A549 treated with GW870086 at 1 μM for 4 hours (cell line): ENCODE measurements at places on chromosomes 1 and 21. TPM values are rescaled to one million over a fixed set of nuclear protein-coding genes. Genes with fewer than 3 reads are reported as not detected.

Gene MX1
- total RNA-seq, result 1.4 to 2.4 TPM (median 1.7 TPM) in 5 replicates

Gene ROR1
- total RNA-seq, result 8.3 to 12.3 TPM (median 10.7 TPM) in 5 replicates

Gene RGS7
- total RNA-seq, result 0.09 TPM in 1 of 5 replicates, not detected in the others

Gene PEAR1
- 5.7 to 7.5 TPM (median 6.1 TPM) in 5 replicates for total RNA-seq

Gene APP
- 250 to 297 TPM (median 288 TPM) in 5 replicates for total RNA-seq

Gene RABIF
- 14.1 to 15.0 TPM (median 14.7 TPM) in 5 replicates for total RNA-seq

Gene SLAMF6
- not detected in 5 replicates for total RNA-seq

Gene VAV3
- total RNA-seq, result 0.52 to 1.3 TPM (median 0.70 TPM) in 5 replicates

Gene TBX19
- total RNA-seq, result 0.49 to 0.79 TPM (median 0.62 TPM) in 5 replicates

Gene ATG4C
- 3.1 to 5.6 TPM (median 4.2 TPM) in 5 replicates for total RNA-seq

Gene SPRR5
- total RNA-seq, result not detected in 5 replicates

Gene CHIA
- total RNA-seq, result not detected in 5 replicates

Gene RXFP4
- total RNA-seq, result not detected in 5 replicates

Gene TMEM61
- 0.13 to 0.62 TPM (median 0.55 TPM) in 5 replicates for total RNA-seq

Gene ANGEL2
- 14.6 to 18.9 TPM (median 16.9 TPM) in 5 replicates for total RNA-seq

Gene TMEM201
- total RNA-seq, result 10.9 to 14.4 TPM (median 13.7 TPM) in 5 replicates

Gene SMPDL3B
- total RNA-seq, result 1.3 to 2.3 TPM (median 1.5 TPM) in 5 replicates

Gene C1orf74
- 1.1 to 1.6 TPM (median 1.6 TPM) in 5 replicates for total RNA-seq

Gene RNF11
- total RNA-seq, result 20.9 to 35.3 TPM (median 29.0 TPM) in 5 replicates

Gene CFAP141
- total RNA-seq, result not detected in 5 replicates

Gene WNT3A
- total RNA-seq, result not detected in 5 replicates
